Amniotic stem cell (primary cell): ENCODE measurements at places on chromosomes 2 and 18.

GRCh38 chr2:165081276-165081675 lies 122.6 kb downstream of the SCN3A start:
- no peak for DNase-seq

GRCh38 chr2:206920951-206921350 lies 18.4 kb upstream of the CPO start:
- no peak for DNase-seq

DNA sequence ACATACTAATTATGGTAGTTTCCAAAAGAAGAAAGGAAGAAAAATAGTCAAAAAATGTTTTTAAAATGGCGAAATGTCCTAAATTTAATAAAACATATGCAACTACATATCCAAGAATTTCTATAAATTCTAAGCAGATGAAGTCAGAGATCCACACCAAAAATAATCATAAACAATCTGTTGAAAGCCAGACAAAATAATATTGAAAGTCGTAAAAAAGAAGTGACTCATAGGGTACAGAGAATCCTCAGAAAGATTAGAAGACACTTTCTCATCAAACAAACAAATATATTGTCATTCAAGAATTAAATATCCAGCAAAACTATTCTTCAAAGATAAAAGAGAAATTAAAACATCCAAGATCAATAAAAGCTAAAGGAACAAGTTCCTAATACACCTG lies 281.4 kb upstream of the ZNF804A start:
- no peak for DNase-seq

DNA sequence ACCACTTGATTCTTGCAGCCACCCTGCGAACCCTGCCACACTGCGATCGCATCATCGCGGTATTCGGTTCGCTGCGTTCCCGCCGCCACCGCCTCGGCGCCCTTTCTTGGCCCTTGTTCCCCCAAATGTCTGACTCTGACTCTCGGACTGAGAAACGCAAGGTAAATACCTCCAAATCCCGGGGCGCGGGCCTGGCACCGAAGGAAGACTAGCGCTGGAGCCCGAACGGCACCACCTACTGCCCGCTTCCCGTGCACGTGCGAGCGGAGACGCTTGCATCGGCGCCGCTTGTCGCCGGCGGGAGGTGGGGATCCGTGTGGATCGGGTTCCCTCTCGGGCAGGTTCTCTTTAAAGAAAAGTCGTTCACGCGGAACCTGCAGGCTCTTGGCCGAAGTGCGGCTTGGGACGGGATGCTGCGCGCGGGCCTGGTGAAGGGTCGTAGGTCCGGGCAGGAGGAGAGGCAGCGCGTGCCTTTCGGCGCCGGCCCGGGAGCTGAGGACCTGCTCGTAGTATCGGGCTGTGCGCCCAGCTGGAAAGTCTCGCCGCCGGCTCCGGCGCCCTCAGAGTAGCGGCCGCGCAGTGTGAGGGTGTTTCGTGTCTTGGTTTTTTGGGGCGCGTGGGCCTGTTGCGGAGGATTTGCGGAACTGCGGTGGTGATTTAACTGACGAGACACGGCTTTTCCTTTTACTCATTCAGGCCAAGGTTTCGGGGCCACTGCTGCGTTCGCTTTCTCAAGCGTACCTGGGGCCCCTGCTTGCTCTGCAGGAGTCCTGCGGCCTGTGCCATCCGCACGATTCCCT lies 514 bp downstream of the BCL2L11 start:
- DNase-seq, result no peak

- no peak for DNase-seq
Observed at GRCh38 chr2:51986101-51986500, 954.2 kb upstream of the NRXN1 start.

GRCh38 chr2:182585001-182585400 lies 131.1 kb upstream of the DNAJC10 start:
- DNase-seq, result no peak

DNA sequence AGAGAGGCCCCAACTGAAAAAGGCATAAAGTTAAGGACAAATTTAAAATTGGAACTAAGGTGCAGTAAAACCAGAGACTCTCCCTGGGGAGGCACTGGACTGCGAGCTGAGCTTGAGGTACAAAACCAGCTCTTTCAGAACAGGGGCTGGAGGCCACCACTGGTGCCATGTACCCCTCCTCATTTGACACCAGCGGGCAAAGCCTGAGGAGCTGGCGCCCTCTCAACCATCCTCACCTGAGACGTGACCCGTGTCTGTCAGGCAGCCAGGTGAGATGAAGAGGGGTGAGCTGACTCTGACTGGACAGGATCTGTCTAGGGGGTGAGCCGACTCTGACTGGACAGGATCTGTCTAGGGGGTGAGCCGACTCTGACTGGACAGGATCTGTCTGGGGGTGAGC lies 68.5 kb downstream of the TMEM18 start:
- no peak for DNase-seq

- no peak for DNase-seq
Observed at GRCh38 chr2:174337337-174338146, 2.8 kb downstream of the SP9 start.

DNA sequence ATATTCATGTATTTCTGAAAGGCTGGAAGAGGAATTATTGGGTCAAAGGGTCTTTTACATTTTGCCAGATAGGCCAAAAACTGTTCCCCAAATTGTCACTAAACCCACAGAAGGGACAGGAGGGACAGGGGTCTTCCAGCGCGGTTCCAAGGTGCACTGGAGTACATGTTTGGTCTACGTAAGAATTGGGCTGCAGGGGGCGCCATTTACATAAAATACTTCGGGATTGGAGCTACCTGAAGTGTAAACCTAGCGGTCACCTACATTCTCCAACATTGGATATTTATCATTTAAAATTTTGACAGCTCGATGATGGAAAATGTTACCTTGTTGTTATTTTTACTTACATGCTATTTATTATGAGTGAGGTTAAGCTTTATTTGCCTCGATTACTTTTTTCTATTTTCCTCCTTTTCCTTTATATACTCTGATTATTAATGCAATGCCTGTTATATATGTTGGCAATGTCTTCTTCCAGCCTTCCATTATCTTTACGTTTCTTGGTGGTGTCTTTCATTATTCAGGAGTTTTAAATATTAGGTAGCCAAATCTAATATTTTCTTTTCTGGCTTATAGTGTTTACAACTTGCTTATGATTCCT lies 43.0 kb upstream of the RAB6C start:
- DNase-seq, result no peak

- DNase-seq, result no peak
Observed at GRCh38 chr2:229129738-229130371, 141.2 kb downstream of the PID1 start.

- no peak for DNase-seq
Observed at GRCh38 chr2:101743288-101743687, 45.8 kb downstream of the MAP4K4 start.

DNA sequence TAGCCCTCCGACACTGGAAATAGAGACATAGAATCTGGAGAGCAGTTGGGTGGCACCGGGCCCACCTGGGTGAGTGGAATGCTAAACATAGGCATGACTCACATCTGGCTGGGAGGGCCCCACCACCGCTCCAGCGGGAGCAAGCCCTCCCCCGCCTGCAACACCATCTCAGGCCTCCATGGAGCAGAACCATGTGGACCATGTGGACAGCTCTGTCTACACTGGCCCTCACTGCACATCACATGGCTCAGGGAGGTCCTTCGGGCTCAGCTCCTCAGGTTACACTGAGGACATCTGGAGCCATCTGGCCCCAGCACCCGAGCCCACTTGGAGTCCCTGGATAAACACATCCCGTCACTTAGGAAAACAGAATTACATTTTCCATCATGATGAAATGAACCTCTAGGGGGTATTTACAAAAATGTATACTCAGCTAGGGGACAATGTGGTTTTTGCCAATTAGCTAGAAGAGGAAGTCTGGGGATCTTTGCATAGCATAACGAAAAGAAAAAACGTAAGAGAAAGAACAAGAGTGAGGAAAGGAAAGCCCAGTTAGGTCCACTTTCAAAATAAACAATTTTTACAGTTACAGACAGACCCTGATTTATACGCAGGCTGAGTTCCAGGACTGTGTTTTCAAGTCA lies 30.7 kb upstream of the MLPH start:
- no peak for DNase-seq

DNA sequence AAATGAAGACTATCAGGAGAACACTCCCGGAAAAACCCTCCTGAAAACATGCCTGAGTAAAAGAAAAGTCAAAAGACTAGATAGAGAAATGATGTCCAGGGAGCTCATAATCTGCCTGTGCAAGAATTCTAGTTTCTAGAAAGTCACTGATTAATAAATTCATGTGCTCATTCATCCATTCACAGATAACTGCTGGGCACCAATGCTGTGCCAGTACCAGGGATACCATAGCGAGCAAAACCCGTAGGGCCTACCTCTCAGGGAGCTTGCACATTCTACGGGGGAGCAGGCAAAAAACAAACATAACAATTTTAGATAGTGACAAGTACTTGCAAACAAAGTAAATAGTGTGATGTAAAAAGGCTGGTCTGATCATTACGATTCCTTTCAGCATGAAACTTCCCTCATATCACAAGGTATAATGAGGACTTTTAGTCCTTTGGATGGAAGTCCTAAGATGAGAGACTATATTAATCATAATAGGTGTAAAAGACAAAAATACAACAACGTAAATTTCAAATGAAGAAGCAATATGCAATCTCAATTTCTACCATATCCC lies 289.9 kb downstream of the AFF3 start:
- no peak for DNase-seq

- no peak for DNase-seq
Observed at GRCh38 chr2:37868866-37869265, 56.2 kb upstream of the RMDN2 start.

DNA sequence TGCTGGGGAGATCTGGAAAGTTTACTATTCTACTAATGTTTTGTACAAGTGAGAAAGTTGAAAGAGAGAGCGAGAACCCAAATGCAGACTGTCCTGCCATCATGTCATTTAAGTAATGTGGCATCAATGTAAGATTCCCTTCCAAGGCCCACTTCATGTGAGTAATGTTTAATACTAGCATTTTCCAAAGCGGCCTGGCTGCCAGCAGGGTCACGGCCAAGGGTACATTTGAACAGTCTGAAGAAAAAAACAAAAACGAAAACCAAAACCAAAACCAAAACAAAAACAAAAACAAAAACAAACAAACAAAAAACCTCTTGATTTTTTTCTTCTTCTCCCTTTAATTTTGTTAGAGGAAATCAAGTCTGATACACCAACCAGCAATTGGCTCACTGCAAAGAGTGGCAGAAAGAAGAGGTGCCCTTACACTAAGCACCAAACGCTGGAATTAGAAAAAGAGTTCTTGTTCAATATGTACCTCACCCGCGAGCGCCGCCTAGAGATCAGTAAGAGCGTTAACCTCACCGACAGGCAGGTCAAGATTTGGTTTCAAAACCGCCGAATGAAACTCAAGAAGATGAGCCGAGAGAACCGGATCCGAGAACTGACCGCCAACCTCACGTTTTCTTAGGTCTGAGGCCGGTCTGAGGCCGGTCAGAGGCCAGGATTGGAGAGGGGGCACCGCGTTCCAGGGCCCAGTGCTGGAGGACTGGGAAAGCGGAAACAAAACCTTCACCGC lies 2.2 kb downstream of the HOXD10 start:
- DNase-seq, result no peak

DNA sequence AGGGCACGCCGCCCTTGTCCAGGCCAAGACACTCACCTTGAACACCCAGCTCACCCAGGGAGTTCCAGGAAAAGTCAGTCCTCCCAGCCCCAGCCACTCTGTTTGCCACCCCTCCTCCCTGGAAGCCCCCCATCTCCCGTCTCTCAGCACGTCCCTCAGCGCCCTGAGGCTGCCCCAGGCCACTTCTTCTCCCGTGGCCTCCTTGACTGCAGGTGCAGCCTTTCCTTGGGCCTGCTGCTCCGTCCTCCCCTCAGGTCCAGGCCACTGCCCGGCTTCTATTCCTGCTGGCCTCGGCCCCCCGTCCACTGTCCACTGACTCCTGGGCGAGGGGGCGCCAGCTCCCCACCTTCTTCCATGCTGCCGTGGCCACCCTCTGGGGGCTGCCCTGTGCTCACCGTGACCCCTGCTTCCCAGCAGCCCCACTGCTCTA lies 239.1 kb downstream of the HDAC4 start:
- DNase-seq, result no peak

- peak; percentile 20 for DNase-seq
Observed at GRCh38 chr2:164898475-164898874, 56.9 kb downstream of the SLC38A11 start.

DNA sequence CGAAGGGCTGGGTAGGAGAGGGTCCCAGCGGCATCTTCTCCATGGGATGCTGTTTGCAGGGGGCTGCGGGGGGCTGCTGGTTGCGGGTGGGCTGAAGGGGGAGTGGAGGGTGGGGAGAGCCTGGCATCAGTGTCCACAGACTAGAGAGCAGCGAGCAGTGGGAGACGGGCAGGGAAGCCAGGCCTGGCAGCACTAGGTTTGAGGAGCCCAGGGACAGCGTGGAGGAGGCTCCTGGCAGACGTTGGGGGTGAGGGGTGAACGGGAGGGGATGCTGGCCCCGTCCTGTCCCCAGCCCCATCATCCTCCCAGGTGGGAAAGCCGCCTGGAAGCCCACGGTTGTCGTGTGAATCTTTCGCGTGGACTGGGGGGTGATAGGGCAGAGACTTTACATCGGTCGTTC lies 48.2 kb upstream of the TFCP2L1 start:
- DNase-seq, result no peak

GRCh38 chr2:47897883-47898731 lies 8.2 kb downstream of the FBXO11 start:
- no peak for DNase-seq

- no peak for DNase-seq
Observed at GRCh38 chr2:230010501-230010900, 58.2 kb downstream of the SLC16A14 start.

- DNase-seq, result no peak
Observed at GRCh38 chr18:46324087-46324955, 220.1 kb downstream of the HAUS1 start.

- no peak for DNase-seq
Observed at GRCh38 chr2:191686066-191686465, 8.1 kb downstream of the NABP1 start.

DNA sequence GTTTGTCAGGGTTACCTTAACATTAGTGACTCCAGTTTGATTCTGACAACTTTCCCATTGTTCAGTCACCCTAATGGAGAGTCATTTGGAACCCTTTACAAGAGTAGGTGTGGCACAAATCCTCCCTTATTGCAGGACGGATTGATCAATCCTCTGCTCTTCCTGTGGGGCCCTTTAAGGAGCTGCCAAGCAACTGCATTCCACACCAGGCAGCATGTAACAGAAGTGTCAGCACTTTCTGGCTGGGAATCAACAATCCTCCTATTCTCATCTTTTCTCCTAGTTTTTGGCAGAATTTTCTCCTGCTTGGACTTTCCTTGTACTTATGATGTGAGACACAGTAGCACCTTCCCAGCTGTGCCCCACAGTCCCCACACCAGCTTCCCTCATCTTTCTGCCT lies 177.8 kb downstream of the ST6GAL2 start:
- no peak for DNase-seq

- no peak for DNase-seq
Observed at GRCh38 chr2:175462246-175462645, 280.7 kb upstream of the ATP5MC3 start.
